ENCODE measurements at places on chromosomes 11 and 22.

DNA sequence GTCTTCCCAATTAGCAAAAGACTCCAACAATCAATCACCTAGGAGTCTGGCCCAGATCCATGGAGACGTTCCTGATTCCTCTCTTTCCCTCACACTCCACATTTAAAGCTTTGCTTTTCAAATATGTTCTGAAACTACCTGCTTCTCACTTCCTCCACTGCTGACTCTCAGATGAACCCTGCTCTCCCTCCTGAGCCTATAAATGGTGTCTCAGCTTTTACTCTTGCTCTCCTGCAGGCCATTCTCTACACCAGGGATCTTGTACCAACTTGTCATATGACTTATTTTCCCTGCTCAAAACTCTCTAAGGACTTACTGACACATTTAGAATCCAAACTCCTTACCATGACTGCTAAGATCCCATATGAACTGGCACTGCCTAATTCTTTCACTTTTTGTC, 138.4 kb upstream of the DDI1 start:
- no peak for DNase-seq

DNA sequence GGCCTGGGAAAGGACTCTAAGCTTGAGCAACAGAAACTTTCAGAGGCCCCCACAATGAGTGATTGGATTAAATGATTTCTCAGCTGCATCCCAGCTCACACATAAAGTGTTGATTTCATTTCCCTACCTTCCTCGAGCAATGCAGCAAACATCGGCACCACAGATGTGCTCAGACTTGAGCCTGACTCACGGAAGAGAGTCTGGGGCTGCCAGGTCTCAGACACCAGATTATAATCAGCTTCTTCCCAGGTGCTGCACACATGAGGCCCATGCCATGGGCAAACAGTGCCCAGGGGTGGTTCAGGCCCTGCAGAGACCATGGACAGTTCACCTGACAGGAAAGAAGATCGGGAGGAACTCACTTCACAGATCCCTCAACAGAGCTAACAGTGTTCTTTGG, 226.6 kb upstream of the TENM4 start:
- no peak for DNase-seq

DNA sequence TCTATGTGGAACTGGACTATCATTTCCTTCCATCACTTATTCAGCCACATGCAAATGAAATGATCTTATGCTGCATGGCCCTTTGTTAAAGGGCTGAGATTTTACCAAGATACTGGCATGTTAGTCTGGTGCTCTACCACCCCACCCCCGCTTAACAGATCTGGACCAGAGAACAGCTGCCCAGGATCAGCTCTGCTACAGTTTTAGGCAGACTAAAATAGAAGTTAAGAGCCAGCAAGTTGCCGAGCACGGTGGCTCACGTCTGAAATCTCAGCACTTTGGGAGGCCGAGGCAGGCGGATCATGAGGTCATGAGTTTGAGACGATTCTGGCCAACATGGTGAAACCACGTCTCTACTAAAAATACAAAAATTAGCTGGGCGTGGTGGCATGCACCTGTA, 4.6 kb downstream of the DDB1 start:
- DNase-seq = no peak

- no peak for DNase-seq
Observed at GRCh38 chr11:8713760-8714454, 31.3 kb downstream of the RPL27A start.

- no peak for DNase-seq
Observed at GRCh38 chr22:25711491-25711890, 30.5 kb upstream of the MYO18B start.

DNA sequence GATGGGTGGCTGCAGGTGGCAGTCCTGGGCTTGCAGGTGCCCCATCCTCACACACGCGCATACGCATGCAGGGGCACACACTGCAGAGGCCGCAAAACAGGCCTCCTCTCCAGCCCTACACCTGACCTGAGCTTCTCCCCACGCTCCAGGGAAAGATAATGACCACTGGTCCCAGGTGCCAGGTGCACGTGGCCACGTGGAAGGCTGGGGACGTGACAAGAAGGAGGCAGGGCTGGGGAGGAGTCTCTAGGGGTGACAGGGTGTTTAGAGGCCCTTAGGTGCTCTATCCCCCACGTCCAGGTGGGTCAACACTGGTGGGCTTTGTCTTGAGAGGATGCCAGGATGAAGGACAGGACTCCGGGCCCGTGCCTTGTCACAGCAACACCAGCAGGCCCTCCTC, 23.5 kb upstream of the CPT1A start:
- DNase-seq = no peak

- DNase-seq = no peak
Observed at GRCh38 chr22:46659791-46660186, 39.6 kb downstream of the GRAMD4 start.

- DNase-seq = no peak
Observed at GRCh38 chr22:29693161-29693560, 26.6 kb upstream of the CABP7 start.

DNA sequence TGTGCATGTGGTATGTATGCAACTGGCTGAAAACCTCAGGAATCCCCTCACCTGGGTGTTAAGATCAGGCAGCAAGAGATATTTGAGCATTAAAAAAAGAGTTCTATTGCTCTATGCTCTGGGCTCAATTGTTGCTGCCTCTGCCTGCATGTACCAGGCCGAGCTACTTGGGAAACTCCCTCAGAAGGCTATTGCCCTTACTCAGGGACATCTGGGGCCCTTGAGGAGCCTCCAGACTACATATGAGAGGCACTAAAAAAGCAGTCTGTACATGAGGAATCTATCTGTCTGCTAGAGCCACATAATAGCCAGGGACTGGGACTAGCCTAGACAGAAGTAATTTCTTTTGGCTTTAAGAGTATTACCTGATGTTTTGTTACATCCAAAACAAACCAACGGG, 120.1 kb downstream of the SWAP70 start:
- DNase-seq = no peak

DNA sequence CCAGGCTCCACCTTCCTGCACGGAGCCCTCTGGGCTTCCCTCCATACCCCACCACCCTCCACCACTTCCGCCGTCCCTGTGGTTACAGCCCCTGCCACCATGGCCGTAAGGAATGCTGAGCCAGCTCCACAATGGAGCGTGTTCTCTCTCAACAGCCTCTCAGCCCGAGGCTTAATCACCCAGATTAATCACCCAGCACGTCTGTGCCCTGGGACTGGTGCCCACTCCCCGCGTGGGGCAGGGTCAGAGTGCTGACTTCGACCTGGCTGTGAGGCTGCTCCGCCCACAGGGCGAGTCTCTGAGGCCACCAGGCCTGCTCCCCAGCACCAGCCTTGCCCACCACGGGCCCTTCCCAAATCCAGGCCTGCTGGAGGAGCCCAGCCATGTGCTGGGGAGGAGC, 4.0 kb upstream of the TH start:
- no peak for DNase-seq

GRCh38 chr11:130219148-130219547, 59.6 kb downstream of the ST14 start:
- no peak for DNase-seq

DNA sequence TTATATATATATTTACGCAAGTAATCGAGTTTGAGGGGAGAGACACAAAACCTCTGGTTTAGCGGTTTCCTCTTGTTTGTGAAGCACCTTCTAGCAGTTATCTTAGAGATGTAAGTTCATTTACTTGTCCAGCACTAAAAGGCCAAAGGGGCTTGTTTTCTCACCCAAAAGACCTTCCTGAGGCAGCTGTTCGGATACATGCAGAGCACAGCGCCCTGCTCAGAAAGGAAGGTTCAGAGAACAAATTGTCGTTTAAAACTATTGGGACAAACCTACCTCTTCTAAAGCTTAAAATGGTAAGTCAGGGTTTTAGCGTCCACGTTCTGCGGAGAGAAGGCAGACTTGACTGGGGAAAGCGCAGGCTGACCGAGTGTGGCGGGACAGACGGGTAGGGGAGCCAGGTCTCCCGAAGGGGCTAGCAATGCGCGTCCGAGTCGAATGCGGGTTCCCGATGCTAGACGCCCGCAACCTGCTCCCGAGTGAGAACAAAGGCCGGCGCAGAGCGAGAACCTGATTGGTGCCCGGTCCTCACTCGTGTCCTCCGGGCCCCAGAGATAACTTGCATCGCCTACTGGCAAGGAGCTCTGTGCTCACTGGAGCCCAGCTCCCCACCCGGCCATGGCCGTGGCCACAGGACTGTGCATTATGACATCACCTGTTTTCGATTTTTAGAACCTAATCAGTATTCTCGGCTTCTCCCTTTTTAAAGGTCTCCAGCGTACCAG, 1.0 kb upstream of the SESN3 start:
- peak; percentile 43 for DNase-seq

- no peak for DNase-seq
Observed at GRCh38 chr11:86537541-86538222, 134.7 kb downstream of the ME3 start.

DNA sequence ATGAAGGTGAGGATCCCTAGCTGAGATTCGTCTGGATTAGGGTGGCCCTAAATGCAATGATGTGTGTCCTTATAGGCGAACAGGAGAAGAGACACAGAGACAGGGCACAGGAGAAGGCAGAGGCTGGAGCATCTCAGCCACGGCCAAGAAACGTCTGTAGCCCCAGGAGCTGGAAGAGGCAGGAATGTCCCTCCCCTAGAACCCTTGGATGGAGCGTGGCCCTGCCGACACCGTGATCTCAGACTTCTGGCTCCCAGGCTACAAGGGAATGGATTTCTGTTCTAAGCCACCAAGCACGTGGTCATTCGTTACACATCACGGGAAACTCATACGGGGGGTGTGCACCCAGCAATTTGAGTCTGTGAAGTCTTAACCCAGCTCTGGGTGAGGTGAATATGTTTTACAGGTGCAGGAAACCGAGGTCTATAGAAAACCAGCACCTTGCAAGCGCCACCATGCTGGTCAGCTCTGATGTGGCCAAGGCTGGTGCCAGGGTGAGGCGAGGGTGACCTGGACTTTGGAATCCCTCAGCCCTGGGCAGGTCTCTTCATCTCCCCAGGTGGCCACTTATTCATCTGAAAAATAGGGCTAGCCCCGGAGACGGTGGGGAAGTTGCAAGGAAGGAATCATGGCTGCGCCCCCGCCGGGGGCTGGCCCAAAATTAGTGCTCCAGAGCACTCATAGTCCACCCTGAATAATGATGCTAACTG, 89.5 kb upstream of the FGF3 start:
- DNase-seq = no peak

- no peak for DNase-seq
Observed at GRCh38 chr11:12259956-12260355, 117.4 kb upstream of the PARVA start.

DNA sequence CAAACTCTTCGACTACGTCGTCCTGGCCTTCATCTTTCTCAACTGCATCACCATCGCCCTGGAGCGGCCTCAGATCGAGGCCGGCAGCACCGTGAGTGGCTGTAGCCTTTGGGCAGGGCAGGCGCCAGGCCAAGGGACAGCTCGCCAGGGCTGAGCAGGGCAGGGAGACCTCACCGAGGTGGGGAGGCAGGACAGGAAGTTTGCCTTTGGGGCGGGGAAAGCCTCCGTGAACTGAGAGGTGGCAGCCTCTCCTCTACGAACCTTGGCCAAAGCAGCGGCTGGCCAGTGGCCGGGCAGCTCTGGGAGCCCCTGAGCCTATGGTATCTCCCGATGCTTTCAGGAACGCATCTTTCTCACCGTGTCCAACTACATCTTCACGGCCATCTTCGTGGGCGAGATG, 93.2 kb downstream of the CACNA1I start:
- no peak for DNase-seq

DNA sequence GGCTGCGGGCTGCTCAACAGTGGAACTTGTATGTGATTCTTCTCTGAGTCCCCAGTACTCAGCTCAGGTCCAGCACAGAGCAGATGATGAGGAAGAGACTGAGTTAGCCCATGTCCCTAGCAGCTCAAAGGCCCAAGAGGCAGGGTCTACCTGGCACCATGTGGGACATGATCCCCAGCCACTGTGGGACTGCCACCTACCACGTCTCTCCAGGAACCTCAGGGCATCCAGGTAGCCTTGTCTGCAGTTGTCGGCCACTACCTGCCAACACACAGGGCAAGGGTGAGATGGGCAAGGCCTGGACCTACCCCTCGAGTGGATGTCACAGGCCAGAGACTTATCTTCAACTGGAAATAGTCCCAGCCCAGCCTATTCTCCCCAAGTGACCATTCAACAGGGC, 4.4 kb downstream of the PNPLA5 start:
- no peak for DNase-seq

DNA sequence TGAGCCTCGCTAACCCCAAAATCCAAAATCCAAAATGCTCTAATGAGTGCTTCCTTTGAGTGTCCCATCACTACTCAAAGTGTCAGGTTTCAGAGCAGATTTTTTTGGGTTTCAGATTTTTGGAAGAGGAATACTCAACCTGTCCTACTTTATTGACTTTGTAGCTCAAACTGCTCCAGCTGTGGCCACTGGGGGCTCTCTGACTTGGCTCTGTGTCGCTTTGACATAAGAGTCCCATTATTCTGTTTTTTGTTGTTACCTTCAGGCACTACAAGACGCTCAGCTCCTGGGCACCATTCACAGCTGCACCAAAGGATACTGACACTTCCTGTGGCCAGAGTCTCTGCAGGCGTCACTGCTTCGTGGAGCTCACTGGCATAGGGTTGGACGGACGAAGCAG, 41.1 kb downstream of the PHF21B start:
- DNase-seq = no peak

GRCh38 chr11:69158301-69159149, 2.8 kb downstream of the SMIM38 start:
- no peak for DNase-seq

DNA sequence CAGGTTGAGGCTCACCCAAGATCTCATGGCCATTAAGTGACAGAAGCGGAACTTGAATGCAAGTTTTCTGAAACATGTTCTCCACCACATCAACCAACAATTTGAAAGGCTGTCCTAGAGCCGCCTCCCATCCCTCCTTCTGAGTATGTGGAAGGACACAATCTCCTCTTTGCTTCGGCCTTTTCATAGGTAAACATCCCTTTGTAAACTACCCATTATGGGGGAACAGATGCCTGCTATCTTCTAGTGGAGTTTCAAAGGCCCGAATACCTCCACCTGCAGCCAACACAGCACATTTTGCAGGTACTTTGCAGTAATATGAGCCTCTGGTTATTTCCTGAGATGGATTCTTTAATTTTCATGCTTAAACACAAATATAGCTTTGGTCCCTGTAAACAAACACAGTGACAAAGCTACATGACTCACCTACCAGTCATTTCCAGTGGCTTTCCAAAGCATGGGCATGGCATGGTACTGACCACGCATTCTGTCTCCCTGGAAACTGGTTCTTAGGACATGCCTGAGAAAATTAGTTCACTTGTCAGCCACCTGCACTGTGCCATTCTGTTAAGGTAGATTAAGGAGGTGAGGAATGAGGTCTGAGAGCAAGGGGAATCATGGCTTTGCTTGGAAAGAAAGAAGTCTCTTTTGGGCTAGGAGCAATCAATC, 60.2 kb downstream of the EHF start:
- no peak for DNase-seq

Measured in activated CD4-positive, alpha-beta T cell treated with anti-CD3 and anti-CD28 coated beads, Interleukin-2, amount 50 U/mL, for 4 hours (primary cell).